ENCODE measurements at places on chromosomes 6 and 20.

GRCh38 chr6:102458990-102459389 is 1065.5 kb downstream of the GRIK2 start:
- no peak for DNase-seq

DNA sequence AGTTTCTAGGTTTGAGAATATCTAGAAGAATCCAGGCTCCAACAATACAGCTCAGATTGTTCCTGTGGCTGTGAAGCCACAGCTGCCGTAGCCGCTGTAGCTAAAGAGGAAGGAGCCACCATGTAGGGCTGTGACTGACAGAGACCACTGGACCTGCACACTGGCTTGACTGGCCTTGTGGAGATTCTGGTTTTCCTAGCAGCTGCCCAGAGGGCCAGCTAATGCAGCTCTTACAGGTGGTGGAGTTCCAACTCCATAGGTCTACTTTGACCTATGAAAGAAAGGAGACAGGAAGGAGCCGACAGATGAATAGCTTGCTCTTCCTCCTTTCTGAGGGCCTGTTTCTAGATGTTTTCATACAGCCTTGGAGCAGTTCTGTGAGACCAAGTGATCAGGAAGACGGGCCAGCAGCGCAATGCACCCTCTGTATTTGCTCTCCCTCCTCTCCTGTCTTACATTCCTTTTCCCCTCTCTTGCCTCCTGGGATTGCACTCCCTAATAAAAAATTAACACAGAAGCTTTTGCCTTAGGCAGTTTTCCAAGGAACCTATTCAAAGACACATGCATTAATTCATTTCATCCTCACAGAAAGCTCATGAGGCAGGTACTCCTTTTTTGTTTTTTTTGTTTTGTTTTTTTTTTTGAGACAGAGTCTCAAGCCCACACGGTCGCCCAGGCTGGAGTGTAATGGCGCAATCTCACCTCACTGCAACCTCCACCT is 51.8 kb upstream of the MYB start:
- no peak for DNase-seq

DNA sequence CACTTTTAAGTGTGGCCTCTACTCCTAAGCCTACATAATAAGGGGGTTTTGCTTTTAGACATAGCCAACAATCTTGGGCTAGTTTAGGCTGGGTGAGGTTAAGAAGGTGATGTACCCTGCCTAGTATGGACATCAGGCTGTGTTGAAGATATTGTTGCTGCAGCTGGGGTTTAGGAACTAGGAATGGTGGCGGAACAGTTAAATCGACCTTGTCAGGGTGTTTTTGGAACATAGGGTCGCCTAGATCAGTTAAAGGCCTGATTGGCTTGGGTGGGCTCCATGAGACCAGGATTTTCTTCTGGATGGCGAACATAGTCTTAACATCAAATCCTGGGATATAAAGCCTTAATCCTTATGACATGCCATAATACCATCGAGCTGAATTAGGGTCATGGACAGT is 156.1 kb downstream of the TRIM27 start:
- no peak for DNase-seq

GRCh38 chr6:36829919-36830544 is 9.2 kb downstream of the CPNE5 start:
- no peak for DNase-seq

DNA sequence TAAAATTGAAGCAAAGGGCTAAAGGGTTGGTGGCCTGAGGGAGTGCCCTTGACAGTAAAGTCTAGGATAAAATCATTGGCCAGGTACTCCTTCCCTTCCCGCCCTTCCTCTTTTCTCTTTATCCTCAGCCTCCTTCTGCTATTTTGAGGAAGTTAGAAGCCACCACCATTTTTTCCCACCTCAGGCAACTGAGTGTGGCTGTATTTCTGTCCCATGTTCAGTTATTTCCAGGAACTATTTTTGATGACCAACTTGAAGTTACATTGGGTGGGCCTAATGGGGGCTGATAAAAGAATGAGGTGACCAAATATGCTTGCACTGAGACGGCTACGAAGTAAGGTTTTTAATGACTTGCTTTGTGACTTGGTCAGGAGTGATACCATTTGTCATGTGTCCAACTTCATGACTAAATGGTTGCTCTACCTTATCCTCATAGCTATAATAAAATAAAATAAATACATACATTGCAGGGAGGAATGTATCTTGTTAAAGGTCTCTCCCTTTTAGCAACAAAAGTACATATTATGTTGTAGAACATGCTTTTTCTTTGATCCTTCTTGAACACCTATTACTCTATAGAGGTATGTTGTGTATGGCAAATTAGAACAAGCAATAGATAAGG is 12.0 kb downstream of the PTPN1 start:
- no peak for DNase-seq

DNA sequence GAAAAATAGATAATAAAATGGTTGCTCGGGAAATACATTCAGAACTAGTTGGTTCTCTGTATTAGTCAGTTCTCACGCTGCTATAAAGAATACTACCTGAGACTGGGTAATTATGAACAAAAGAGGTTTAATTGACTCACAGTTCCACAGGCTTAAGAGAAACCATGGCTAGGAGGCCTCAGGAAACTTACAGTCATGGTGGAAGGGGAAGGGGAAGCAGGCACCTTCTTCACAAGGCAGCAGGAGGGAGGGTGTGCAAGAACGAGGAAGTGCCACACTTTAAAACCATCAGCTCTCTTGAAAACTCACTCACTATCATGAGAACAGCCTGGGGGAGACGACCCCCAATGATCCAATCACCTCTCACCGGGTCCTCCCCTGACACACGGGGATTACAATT is 24.2 kb upstream of the SNX9 start:
- no peak for DNase-seq

GRCh38 chr6:7238900-7239589 is 74.0 kb downstream of the SSR1 start:
- DNase-seq: peak; percentile 82

DNA sequence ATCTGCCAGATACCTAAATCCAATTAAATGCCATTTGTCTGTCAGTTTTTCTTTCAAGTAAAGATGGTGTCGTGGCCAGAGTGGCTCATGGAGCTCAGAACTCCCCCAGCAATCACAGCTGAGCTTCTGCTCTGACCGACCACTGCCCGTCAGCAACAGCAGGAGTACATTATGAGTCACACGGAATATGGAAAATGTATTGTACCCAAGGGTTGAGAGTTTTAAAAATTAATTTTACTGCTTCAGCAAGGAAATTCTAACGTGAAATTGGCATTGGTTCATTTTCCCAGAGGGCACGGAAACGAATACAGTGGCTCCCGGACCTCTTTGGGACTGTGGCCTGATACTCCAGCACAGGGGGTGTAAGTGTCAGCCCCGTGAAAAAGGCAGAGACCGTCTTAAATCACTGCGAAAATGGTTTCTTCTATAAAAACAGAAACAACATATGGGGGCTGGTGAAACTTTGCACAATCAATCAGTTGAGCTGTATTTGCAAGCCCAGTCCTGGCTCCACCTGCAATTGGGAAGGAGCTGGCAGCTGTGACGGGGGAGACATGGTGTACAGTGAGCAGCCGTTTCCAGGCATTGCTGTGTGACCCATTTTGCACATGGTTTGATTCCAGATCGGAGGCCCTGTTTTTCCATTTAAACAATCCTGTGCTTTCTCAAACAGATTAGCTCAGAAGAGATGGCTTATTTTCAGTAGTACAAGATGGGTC is 12.8 kb downstream of the NPEPL1 start:
- no peak for DNase-seq

- peak; percentile 96 for DNase-seq
These were observed at the start of gene NOL7 for GRCh38 chr6:13614926-13615791. Gene NOL7 (plus strand): TSS chr6:13615335. CDS start chr6:13615359, 24 bp downstream.

- DNase-seq: no peak
These were observed 506.5 kb downstream of the NKAIN2 start for GRCh38 chr6:124310139-124310538.

DNA sequence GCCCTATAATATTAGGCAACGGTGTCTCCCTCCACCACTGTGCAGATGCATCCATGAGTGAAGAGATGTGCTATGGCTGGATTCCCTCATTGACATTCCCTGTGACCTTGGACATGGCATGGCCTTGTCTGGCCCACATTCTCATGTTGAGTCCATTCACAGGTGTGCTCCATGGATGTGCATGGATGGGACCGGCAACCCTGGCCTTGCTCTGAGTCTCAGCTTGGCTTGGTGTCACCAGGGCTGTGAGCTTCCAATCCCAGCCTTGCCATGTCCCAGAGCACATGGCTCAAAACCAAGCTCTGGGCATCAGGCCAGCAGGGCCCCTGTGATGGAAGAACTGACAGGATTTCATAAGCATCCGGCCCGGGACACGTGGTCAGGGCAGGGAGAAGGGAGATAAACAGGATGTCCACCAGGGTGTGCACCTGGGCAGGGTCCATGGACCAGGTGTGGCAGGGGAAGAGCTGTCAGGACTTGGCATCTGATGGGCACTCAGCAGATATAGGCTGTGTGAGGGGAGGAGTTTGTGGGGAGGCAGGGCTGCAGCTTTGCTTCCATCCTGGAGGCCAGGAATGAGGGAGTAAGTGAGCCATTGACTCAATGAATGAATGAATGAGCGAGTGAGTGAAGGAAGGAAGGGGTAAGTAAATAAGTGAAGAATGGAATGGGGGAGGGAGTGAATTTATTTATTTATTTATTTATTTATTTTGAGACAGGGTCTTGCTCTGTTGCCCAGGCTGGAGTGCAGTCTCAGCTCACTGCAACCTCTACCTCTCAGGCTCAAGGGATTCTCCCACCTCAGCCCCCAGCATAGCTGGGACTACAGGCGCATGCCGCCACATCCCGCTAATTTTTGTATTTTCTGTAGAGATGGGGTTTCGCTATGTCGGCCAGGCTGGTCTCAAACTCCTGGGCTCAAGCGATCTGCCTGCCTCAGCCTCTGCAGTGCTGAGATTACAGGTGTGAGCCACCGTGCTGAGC is 15.7 kb downstream of the NRSN2 start:
- peak; percentile 67 for DNase-seq

DNA sequence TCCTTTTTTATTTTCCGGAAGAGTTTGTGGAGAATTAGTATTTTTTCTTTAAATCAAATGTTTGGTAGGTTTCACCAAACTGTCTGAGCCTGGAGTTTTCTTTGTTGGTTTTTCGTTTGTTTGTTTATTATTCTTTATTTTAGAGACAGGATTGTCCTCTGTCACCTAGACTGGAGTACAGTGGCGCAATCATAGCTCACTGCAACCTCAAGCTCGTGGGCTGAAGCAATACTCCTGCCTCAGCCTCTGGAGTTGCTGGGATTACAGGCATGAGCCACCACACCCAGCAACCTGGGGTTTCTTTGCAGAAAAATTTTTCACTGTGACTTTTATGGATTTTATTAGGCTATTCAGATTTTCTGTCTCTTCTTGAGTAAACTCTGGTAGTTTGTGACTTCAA is 120.2 kb upstream of the LOC128125822 start:
- DNase-seq: no peak

- no peak for DNase-seq
These were observed 165.2 kb downstream of the WDR27 start for GRCh38 chr6:169536446-169537170.

- DNase-seq: no peak
These were observed 9.2 kb upstream of the PGC start for GRCh38 chr6:41756354-41756753.
